Fibroblast of villous mesenchyme (primary cell): ENCODE measurements at places on chromosomes 3 and 15. TPM values are rescaled to one million over a fixed set of nuclear protein-coding genes. Genes with fewer than 3 reads are reported as not detected.

GRCh38 chr3:168884353-168884903 is 779.1 kb downstream of the MECOM start:
- peak; percentile 65 for DNase-seq

DNA sequence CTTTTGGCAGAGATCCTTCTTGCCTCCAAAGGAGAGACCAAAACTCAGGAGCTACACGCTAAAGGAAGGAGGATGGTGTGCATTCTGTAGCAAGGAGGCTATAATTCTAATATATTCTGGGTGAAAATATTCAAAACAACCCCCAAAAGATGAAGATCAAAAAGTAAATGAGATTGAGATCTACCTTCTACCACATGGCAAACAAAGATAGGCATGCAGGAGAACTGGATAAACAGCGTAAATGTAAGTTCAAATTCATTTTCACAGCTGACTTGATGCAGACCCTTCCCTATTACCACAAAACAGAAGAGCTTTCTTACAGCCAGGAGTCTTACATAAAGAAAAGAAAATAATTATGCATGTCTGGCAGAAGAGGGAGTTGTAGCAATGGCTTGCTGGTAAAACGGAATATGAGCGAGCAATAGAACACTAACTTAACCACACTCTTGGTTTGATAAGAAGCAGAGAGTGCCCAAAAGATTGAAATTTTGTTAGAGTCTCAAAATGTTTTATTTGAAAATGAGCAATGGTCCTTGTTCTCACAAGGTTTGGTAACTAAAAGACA is 272.7 kb downstream of the MECOM start:
- DNase-seq: no peak

DNA sequence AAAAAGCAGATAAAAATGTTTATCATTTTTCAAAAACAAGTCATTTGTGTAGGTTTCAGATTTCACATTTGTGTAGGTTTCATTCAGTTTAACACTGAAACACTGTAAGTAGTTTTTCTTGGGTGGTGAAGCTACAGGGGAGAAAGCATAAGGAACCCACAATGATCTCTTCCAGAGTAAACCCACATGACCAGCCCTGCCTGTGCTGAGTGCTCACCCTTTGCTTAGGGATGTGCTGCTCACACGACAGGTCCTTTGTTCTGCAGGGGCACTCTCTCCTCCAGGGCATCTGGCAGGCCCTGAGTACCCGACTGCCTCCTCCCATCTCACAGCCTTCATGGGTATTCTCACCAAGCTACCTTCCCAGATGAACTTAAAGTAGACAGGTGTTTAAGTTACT is 28.9 kb downstream of the ZXDC start:
- peak; percentile 12 for DNase-seq

- DNase-seq: no peak
These were observed 95.8 kb downstream of the MESD start for GRCh38 chr15:80893777-80894176.

- no peak for DNase-seq
These were observed 16.8 kb downstream of the GJD2 start for GRCh38 chr15:34738002-34738401.

DNA sequence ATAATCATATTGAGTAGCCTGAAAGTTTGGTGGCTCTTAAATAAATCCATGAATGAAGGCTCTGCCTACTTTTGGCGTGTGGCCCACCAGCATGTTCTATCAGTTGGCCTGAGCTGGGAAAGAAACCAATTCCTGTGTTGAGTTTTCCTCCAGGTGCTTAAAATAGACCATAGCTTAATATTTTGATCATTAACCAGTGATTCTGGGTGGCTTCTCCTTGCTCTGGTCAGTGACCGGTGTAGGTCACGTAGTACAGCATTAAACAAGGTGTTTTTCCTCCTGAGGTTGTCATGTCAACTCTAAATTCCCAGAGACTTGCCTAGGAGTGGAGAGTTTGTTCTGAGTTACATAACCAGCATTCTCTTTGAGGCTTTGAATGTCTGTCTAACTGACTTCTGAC is 1.3 kb downstream of the HHLA2 start:
- no peak for DNase-seq

The TM6SF1 gene
- 1.7 and 2.6 TPM in 2 replicates for total RNA-seq

The FRMD4B gene
- under 0.01 TPM in 2 replicates for total RNA-seq

DNA sequence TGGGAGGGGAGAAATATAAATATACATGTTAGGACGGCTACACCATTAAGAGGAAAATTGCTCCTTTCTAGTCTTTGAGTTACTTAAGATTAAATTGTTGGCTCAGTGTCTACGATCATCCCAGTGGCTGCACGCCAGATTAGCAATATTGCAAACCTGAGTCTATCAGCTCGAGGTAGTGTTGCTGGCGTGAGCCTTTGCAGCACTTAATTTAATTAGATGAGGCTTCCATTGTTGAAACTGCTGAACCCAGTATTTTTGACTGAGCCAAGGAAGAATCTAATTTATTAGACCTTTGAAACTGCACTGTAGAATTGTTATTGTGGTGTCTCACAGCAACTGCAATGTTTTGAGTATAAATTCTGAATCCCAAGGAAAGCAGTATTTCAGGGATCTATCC is 782.4 kb upstream of the ROBO1 start:
- DNase-seq: no peak

- no peak for DNase-seq
These were observed 10.0 kb downstream of the MRPS25 start for GRCh38 chr3:15055019-15055557.

GRCh38 chr3:159882367-159882766 is 106.3 kb upstream of the IL12A start:
- no peak for DNase-seq

GRCh38 chr3:167437428-167438139 is 36.3 kb downstream of the SERPINI2 start:
- no peak for DNase-seq

The LDHAL6B gene
- total RNA-seq: not detected in 2 replicates

DNA sequence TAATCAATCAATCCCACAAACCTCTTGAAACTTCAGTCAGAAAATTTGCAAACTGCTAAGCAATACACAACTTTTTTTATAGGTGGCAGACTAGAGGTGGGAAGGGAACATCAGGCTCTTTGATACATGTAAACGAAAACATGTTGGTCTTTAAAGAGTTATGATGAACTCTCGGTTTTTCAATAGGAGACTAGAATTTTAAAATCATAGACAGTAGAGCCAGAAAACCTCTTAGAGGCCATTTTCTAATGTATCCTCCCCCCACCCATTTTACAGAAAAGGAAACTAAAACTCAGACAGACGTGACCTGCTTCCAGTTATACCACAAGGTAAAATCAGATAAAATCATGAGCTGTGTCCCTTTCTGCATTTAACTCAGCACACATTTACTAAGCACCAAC is 179.1 kb upstream of the LPP start:
- DNase-seq: no peak

The DPH6 gene
- 13.8 and 15.8 TPM in 2 replicates for total RNA-seq

DNA sequence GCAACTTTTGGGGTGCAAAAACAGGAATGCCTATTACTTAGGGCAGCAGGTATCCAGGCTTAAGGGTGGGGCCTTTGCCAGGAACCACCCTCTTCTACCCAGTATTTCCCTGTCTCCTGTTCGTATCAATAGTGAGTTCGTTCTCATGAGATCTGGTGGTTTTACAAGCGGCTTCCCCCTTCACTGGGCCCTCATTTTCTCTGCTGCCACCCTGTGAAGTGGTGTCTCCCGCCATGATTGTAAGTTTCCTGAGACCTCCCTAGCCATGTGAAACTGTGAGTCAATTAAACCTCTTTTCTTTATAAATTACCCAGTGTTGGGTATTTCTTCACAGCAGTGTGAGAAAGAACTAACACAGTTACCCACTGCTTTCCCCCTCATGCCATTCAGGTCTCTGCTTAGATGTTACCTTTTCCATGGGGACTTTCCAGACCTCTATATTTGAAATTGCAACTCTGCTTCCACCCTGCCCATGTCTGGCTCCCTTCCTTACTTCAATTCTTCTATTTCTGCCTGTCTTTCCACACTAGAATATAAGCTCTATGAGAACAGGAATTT is 23.9 kb upstream of the TRA2B start:
- DNase-seq: no peak

The UACA gene
- total RNA-seq: 160 TPM in 2 replicates

DNA sequence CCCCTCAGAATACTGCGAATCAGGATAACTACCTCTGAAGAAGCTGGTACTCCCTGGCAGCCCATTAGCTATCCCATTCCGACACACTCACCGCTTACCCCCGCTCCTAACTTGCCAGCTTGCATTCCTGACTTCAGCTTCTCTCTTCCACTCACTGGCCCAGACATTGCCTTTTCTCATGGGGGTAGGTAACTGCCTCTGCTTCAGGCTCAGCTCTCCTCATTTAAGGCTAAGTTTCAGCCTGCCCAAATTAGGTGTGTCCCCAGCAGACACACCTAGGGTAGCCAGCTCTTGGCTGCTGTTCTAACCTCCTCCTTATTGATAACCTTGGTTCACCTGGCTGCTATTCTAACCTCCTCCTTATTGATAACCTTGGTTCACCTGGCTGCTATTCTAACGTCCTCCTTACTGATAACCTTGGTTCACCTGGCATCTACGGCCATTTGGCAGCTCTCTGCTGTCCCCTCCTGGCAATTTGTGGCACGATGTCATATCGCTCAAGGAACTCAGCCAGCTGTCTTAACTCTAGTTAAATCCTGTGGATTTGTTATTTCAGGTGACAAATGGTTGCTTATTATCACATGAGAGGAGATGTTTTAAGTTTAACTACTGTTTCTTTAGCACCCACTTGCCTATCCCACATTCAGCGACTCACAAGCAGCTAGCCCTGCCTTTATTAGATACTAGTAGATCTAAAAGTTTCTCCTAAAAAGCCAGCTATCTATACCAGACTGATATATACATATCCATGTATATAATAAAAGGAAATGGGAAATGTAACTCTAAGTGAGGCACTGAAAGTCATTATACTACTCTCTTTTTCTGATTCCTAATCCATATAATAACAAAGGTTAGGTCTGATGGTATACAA is 106.5 kb upstream of the ACP3 start:
- no peak for DNase-seq

GRCh38 chr3:3464131-3464530 is 284.6 kb upstream of the CRBN start:
- no peak for DNase-seq
